Neural crest cell (in vitro differentiated cells): ENCODE measurements at places on chromosomes 16 and 17.

DNA sequence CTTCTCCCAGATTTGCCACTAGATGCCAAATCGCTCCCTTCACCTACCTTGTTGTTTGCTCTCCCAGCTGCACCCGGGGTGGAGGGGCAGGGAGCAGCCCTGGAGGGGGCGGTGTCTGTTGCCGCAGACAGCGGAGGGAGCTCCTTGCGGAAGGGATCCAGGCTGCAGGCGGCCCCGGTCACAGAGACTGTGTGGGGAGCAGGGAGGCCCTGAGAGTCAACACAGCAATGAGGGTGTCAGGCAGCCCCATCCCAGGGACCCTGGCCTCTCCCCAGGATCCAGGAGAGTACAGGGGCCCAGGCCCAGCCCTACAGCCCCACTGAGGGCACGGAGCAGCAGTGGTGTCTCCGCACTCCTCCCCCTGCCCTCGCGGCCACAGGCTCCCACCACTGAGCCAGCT lies 50.5 kb upstream of the CHMP6 start:
- no peak for DNase-seq

DNA sequence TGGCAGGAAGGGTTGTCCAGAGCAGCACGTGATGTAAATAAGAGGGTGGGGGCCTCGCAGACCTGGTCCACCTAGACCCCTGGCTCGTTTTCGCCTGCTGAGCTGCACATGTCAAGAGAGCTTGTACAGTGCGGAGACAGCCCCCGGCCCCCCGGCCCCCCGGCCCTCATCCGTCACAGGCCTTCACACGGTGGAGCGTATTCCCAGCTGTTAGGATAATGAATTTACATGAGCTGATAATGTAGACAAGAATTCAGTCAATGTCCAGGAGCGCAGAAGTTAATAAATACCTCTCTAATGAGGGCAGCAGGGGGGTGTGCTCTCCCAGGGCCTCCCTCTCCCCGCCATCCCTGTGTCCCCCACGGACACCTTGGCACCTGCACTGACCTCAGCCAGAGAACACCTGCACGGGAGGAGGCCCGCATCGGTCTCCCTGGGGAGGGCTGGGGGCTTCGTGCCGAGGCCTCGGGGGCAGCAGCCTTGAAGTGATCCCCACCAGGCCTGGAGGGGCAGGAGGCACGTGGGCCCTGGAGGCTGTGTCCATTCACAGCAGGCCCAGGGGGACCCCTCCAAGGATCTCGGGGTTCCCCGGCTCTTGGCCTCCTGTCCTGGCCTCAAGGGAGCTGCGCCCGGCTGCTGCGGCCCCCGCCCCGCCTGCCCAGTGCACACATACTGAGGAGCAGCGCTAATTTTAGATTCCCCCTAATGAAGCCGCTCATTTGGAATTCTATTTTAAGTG lies 14.6 kb downstream of the GSE1 start:
- no peak for DNase-seq

DNA sequence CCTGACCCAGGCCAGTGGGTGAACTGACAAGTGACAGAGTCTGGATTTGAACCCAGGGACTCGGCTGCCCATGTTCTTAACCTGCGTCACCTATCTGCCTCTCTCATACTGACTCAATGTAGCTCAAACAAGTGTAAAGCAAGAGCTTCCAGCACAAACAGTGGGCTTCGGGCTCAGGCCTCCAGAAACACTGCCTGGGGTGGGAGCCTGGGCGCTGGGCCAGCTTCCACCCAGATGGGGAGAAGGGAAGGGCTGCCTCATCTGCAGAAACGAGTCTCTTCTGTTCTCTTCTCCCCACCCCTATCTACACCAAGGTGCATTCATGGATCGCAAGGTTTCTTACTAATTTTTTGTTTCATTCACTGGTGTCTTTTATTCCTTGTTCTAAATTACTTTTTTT lies 1.3 kb downstream of the CDRT4 start:
- no peak for DNase-seq

GRCh38 chr17:81385320-81386111 lies 9.7 kb upstream of the BAHCC1 start:
- DNase-seq, result peak; percentile 72

DNA sequence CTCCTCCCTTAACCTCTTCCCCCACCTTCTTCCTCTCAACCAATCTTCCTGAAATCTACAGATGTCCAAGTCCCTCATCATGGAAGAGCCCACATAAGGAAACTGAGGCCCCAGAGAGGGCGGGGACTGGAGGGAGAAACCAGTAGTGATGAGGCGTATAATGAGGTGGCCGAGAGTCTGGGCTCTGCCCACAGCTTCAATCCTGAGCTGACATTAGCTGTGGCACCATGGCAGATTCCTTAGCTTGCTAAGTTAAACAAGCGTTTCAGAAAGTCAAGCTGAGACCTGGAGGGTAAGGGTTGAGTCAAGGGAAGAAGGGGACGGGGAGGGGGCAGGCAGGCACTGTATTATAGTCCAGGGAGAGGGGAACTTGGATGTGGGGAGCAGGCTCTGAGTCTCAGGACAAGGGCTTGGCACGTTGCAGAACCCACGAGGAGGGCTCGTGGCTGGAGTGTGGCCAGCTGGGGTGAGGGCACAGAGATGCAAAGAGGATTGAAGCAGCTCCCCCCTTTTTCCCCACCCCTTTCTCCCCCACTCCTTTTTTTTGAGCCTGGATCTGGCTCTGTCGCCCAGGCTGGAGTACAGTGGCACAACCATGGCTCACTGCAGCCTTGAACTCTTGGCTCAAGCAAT lies 13.3 kb downstream of the ARHGAP23 start:
- no peak for DNase-seq

- DNase-seq, result no peak
Measured at GRCh38 chr17:76593384-76593826, 7.7 kb upstream of the ST6GALNAC2 start.

- DNase-seq, result peak; percentile 95
Measured at GRCh38 chr17:74961657-74962350, 10.8 kb downstream of the HID1 start.
